ENCODE measurements at places on chromosomes 2 and 18.

DNA sequence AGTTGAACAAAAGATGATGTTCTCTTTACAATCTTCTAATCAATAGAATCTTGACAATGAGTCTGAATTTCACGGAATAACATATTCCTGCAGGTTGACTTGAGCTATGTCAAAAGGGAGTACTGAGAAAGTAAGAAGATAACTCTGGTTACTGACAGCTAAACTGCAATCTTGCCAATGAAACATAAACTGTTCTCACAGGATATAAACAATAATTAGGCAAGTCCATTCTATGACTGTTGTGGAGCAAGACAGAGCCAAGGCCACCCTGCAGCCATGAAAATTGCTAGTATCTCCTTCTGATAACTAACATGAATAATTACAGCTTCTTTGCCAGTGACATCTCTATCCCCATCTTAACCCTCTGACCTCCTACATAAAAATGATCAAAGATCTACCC is 6.3 kb upstream of the RPRD1A start:
- no peak for ATAC-seq

GRCh38 chr2:165573534-165574461 is 104.3 kb downstream of the CSRNP3 start:
- no peak for ATAC-seq

- ATAC-seq, result no peak
These were observed 127.4 kb downstream of the DPP4 start for GRCh38 chr2:161946489-161947107.

- ATAC-seq, result no peak
These were observed 915.1 kb upstream of the FSHR start for GRCh38 chr2:50069454-50069853.

DNA sequence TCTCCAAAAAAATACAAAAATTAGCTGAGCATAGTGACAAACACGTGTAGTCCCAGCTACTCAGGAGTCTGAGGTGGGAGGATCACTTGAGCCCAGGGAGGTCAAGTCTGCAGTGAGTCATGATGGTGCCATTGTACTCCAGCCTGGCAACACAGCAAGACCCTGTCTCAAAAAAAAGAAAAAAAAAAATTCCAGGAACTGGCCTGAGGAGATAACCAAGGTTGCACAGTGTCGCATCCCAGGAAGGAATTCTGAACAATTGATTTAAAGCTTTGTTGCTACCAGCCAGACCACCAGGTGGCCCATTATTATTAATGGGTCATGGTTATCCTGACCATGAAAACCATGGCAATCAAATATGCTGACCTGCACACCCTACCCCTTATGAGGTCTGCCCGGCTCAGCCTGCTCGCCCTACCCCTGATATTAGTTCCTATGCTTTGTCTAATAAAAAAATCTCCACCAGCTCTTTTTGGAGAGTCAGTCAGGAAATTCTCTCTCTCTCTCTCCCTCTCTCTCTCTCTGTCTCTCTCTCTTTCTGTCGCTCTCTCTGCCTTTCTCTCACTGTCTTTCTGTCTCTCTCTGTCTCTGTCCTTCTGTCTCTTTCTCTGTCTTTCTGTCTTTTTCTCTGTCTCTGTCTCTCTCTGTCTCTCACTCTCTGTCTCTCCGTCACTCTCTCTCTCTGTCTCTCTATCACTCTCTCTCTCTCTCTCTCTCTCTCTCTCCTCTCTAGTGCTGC is 73.7 kb downstream of the NCAPH start:
- no peak for ATAC-seq

DNA sequence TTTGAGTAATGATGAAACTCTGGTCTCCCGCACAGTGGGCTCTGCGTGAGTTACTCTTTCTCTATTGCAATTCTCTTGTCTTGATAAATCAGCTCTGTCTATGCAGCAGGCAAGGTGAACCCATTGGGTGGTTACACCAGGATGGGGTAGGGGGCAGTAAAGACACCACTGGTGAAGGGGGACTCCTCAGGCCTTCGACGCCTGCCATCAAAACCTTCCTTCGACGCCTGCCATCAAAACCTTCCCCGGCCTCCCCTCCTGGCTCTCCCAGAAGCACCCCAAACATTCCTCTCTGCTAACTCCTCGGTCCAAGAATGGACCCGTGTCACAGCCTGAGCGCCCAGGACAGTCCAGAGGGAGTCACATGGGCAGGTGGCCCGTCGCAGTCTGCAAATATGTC is 4.8 kb upstream of the STARD7 start:
- no peak for ATAC-seq

DNA sequence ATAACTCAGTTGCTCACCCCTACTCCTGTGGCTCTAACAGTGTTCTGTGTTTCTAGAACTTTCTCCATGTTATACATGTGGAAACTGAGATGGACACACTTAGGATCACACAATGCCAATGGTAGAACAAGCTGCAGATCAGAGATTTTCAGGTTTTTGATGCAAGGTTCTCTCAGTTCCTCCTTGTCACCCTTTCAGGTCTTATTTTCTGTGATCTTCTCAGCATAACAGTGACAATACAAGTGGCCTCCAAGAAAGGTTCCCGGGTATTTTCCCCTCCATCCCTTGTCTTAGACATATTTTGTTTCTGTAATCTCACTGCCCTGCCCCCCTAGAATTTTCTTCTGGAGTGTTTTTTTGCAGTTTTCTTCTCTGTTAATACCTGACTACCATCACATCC is 6.2 kb upstream of the MGAT5 start:
- ATAC-seq, result no peak

- ATAC-seq, result no peak
These were observed 43.8 kb upstream of the DYSF start for GRCh38 chr2:71409611-71410010.

- ATAC-seq, result no peak
These were observed 130.3 kb upstream of the CTAGE1 start for GRCh38 chr18:22547807-22548561.

DNA sequence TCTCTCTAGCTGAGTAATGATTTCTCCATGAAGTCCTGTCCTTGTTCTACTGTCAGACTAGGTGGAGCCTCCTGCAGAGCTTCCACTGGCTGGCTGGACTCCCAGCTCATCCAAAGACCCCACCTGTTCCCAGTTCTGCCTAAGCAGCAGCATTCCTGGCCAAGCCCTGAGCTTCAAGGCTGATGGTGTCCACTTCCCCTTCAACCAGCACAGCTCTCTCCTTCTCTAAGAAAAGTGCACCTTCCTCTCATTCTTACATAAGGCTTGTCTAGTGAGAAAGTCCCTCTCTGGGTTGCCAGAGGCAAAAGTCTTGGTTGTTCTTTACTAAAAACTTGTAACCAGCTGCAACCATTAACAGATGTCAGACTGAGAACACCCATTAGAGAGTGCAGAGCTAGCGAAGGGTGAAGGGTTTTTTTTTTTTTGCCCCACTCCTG is 58.9 kb downstream of the CXCR4 start:
- no peak for ATAC-seq

- ATAC-seq, result no peak
These were observed 80.1 kb downstream of the FIGN start for GRCh38 chr2:163655667-163656066.

GRCh38 chr2:209322905-209323512 is 100.8 kb upstream of the MAP2 start:
- ATAC-seq, result no peak

GRCh38 chr2:65092791-65093190 is 36.6 kb downstream of the CEP68 start:
- no peak for ATAC-seq

DNA sequence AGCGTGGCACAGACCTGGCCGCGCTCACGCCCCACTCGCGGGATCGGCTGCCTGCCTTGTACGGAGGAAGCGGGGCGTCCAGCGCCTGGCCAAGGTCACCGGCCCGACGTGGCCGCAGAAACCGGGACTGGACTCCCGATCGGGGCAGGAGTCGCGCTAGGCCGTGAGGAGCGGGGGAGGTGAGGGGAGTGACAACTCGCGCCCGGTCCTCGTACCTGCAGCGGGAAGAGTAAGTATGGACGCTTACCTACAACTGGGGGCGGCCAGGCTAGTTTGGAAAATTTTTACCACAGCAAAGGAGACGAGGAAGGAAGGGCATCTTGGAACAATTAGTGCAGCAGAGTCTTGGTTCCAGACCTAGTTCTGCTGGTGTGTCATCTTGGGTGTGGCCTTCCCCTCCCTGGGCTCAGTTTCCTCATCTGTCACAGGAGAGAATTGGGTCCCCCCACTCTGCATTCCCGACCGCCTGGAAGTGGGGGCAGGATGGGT is 693 bp downstream of the UBE2F start:
- ATAC-seq, result no peak

DNA sequence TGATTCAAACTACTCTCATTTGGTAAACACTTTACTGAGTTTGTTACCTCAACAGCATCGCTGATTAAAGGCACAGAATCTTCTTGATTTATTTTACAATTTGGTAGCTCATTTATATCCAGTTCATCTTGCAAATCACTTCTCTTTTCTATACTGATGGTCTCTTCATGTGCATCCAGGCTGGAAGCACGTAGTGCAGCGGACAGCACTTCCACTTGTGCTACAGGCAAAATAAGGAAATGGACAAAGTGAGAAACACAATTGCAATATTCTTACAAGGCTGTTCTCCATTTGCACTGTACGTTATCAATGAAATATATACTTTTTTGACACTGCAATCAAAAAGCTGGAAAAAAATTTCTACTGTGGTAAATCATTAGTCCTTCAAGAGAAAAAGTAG is 51.0 kb downstream of the PPP4R1 start:
- ATAC-seq, result no peak

GRCh38 chr2:217258170-217258569 is 398.3 kb upstream of the TNP1 start:
- no peak for ATAC-seq

GRCh38 chr2:45265336-45265735 is 256.1 kb upstream of the SIX2 start:
- no peak for ATAC-seq

DNA sequence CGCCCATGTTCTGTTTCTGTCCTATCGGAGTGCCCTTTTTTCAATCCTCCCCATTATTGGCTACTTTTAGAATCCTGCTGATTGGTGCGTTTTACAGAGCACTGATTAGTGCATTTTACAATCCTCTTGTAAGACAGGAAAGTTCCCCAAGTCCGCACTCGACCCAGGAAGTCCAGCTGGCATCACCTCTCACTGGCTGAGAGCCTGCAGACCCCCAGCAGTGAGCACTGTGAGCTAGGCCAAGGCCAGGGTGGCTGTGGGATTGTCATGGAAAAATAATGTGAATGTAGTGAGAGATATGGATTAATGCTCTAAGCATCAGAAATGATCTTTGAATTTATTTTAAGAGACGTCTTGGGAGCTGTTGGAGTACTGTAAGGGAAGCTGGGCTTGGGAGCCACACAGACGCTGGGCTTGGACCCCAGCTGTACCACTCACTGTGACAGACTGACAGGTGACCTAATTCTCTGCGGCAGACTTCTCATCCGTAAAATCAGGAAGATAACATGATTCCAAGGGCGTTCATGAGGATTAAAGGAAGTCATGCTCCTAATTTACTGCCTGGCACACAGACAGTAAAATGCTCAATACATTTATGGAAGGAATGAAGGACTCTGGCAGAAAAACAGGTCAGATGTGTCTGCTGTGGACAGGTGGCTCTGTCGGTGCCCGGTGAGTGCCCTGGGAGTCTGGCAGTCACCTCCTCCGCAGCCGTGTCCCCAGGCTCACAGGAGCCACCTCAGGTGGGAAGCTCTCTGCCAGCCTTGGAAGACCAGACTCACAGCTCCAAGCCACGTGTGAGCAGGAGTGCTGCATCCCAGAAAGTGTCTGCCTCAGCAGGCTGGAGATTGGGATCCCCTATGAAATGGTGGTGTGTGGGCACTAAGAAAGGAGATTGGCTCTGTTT is 105.5 kb downstream of the FAM168B start:
- ATAC-seq, result no peak

- ATAC-seq, result no peak
These were observed 293.9 kb downstream of the KIAA1328 start for GRCh38 chr18:37122877-37123276.

- no peak for ATAC-seq
These were observed 117.3 kb downstream of the MIB1 start for GRCh38 chr18:21857871-21858270.

GRCh38 chr2:16870491-16871076 is 204.9 kb upstream of the CYRIA start:
- ATAC-seq, result no peak

Measured in gastroesophageal sphincter (tissue), 4 donors.